ENCODE measurements at places on chromosomes 3 and 15.
A peak's percentile ranks its signal among the peaks of the same experiment; 100 is the strongest.

DNA sequence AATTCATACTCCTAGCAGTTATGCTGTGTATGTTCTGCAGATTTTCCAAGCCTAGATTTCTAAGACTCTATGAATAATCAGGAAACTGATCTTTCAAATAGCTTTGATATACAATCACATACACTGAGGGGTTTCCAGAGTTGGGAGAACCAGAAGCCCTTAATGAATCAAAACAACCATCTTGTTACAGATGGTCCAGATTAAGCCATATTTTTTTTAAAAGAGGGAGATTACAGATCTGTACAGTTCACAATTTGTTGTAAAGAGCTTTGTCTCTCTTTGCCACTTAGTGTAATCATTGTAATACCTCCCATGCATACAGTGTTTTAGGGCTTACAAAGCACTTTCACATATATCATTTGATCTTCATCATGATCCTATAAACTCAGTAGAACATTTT is 47.7 kb downstream of the CADPS start:
- no peak for DNase-seq

DNA sequence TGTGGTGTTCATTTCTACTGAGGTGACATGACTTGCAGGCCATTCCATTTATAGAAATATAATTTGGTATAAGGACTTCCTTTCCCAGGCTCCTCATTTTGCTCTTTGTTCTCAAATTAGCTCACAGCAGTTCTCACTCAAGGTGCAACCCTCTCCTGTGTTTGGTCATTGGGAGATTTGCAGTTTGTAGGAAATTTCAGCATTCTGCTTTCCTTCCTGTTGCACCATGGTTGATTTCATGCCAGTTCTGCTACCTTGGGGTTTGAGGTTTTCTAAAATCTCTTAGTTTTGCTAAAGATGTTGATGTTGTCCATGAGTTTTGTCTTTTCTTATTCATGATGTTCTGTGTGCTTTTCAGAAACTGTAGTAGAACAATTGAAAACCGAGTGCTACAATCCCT is 65.7 kb upstream of the PROK2 start:
- no peak for DNase-seq

- DNase-seq = no peak
These were observed 314.3 kb upstream of the RASGRP1 start for GRCh38 chr15:38878926-38879325.

DNA sequence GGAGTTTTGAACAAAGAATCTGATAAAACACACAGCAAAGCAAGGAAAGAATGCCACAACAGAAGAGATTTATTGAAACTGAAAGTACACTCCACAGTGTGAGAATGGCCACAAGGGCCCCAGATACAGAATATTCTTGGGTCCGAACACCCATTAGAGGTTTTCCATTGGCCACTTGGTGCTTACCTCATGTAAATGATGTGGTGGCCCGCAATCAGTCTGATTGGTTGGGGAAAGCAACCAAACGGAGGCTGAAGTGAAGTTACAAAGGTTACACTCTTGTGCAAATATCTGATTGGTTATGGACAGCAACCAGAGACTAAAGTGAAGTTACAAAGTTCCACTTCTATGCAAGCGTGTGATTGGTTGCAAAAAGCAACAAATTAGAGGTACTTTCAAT is 20.4 kb downstream of the NSUN3 start:
- DNase-seq = no peak

DNA sequence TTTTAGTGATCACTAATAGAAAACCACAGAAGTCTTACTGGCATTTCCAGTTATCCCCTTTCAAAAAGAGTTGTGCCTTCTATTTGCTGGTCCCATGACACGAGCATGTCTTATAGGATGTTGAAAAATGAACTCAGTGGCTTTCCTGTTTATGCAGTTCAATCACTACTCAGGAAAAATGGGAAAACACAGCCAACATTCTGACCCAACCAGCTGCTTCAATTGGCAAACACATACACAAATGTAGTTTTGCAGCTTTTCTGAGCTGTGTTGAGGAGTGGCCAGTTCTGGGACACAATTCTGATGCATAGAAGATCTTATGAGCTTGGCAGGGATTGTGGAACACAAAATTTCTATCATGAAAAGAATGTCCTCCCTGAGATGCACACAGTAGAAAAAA is 40.3 kb downstream of the FSTL1 start:
- no peak for DNase-seq

DNA sequence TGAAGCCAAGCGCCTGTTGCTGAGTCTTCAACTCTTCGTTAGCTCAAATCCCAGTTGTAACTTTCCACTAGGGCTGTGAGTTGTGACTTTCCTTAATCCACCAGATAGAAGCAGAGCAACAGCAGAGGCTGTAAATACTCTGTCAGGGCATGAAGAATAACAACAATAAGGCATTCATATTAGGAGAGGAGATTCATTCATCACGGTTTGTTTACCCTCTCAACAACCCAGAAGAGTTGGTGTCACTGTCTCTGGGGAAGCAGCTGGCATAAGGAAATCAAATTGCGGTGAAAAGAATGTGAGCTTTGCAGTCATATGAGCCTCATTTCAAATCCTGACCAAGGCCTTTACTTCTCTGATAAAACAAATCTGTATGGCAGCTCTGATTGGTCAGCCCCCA is 184.8 kb downstream of the SHQ1 start:
- no peak for DNase-seq

DNA sequence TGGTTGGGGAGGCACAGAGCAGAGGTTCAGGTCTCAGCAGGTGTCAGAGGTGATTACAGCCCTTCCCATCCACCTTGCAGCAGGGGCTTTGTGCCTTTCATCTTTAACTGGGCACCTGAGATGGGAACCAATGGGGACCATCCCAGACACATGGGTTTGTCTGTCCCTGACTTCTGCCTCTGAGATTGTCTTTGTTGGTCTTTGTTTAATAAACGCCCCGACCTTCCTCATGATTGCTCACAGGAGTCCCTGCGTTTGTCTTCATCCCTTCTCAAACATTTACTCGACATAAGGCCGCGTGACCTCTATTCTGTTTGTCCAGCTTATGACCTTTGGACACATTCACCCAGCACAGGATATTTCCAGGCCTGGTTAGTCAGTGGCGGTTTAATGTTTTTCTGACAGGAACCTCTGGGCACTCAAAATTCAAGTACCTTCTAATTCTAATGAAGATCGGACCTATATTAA is 5.9 kb downstream of the ZSCAN2 start:
- DNase-seq = no peak

GRCh38 chr3:153631102-153631501 is 469.1 kb downstream of the RAP2B start:
- no peak for DNase-seq

DNA sequence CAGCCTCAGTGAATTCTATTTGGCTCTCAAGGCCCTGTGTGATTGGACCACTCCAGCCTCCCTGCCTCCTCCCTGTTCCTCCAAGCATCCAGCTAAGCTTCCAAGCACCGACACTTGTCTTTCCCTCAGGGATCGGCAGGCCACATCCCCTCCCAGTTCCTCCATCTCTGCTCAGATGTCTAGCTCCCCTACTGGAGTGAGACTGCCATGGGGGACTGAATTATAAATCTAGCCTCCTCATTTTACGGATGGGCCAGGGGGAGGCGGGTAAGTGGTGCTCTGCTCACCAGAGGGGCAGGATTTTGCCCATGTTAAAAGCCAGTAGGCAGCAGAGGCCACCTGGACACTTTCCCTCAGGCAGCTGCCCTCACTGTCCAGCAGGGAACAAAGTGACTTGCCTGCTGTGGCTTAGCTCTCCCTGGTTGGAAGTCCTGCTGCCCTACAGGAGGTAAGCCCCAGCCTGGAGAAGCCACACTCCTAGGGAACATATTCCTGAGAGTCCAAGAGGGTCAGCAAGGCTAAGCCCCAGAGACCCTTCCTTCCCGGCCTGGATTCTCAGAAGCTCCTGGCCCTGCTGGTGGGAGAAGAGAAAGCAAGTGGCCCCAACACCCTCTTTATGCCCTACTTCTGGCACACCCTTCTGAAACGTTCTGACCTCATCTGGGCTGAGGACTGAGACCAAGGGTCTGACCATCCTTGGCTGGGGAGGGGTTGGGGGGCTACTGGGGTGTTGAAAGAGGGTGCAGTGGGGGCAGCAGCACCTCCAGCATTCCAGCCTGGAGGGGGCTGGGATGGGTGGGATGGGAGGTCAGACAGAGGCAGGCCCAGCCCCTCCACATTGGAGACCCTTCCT is 9.1 kb upstream of the HHATL start:
- no peak for DNase-seq

- DNase-seq = no peak
These were observed 8.6 kb downstream of the SCN5A start for GRCh38 chr3:38640661-38641452.

DNA sequence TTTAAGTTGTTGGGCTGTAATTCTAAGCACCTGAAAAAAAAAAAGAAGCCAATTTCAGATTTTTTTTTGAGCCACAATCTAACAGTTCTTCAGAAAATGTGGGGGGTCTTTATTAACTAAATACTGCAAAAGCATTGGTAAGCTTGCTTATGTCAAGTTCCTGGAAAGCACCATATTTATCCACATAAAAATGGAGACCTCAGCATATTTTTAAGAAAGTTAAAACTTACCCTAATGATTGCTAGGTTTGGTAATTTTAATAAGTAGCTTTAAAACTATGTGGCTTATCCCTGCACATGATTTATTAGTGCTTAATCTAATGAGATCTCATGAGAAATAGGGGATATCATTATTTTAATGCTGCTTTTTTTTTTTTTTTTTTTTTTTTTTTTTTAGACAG is 156.8 kb downstream of the USP13 start:
- DNase-seq = no peak

DNA sequence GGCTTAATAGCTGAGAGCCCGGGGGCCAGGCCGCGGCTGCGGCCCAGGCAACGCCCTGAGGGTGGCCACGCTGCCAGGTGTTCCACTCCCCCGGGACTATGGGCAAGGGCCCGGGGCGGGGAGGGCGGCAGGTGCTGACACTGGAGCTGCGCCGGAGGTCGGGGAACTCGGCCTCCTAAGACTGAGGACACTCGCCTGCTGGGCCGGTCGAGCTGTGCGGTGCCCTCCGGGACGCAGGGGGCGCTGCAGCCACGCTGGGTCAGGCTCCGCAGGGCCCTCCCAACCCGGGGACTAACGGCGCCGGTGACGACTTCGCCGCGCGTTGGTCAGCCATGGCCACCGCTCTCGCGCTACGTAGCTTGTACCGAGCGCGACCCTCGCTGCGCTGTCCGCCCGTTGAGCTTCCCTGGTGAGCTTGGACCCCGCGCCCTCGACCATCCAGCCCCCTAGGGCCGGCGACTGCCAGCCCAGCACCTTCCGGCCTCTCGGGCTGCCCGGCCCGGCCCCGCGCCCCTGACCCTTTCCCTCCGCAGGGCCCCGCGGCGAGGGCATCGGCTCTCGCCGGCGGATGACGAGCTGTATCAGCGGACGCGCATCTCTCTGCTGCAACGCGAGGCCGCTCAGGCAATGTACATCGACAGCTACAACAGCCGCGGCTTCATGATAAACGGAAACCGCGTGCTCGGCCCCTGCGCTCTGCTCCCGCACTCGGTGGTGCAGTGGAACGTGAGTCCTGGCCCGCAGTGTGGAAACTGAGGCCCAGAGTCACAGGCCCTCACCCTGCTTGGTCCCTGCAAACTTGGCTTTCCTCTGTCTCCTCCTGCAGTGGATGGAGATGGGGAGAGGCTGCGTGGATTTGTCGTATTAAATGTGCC is at the start of gene NDUFAF3:
NDUFAF3 (plus strand) TSS at position 309 of the 875 bp plus-strand sequence; CDS start at position 333, 24 bp downstream.
- peak; percentile 79 for DNase-seq

- no peak for DNase-seq
These were observed 117.1 kb downstream of the MTHFS start for GRCh38 chr15:79779746-79780145.
